Thymus (tissue), 14 donors: ENCODE measurements at places on chromosomes 6 and 20. TPM values are rescaled to one million over a fixed set of nuclear protein-coding genes. Genes with fewer than 3 reads are reported as not detected.

CD40 gene
- total RNA-seq, result 22.8 TPM

GPX5 gene
- total RNA-seq, result not detected

LCA5 gene
- total RNA-seq, result 1.3 TPM

MYLK4 gene
- 0.42 TPM for total RNA-seq

PTK6 gene
- 0.19 TPM for total RNA-seq

NELFE gene
- total RNA-seq, result 62.9 TPM

RSPO3 gene
- total RNA-seq, result 1.3 TPM

OR5V1 gene
- total RNA-seq, result not detected

TRIM31 gene
- total RNA-seq, result 0.28 TPM

SASH1 gene
- total RNA-seq, result 3.7 TPM
